ENCODE measurements at places on chromosomes 1 and 21. TPM values are rescaled to one million over a fixed set of nuclear protein-coding genes. Genes with fewer than 3 reads are reported as not detected.

DNA sequence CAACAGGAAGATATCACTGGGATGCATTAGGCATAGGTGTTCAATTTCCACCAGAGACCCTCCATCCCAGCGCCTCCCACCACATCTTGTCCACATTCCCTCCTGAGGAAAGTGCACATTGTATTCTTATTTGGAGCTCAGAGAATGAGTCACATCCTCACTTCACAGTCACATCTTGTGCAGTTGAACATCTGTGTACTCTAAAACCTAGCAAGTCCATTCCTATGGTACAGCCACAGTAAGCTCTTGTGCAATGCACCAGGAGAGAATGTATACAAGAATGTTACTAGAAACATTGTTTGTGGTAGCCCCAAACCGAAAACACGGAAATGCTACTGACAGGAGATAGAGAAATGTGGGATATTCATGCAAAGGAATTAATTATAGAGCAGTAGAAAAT is 1.6 kb upstream of the KDF1 start:
- DNase-seq: no peak

GRCh38 chr1:30385246-30385995 is 338.0 kb downstream of the MATN1 start:
- DNase-seq: no peak

The CD53 gene
- polyA plus RNA-seq: 1,003 TPM

- DNase-seq: no peak
Observed at GRCh38 chr1:117964290-117965038, 34.9 kb downstream of the WDR3 start.

GRCh38 chr1:45895406-45895805 is 92.0 kb downstream of the MAST2 start:
- DNase-seq: no peak

- DNase-seq: no peak
Observed at GRCh38 chr1:5727871-5728643, 264.2 kb downstream of the NPHP4 start.

The CELA3A gene
- not detected for polyA plus RNA-seq

- DNase-seq: no peak
Observed at GRCh38 chr1:246110343-246111219, 396.5 kb downstream of the SMYD3 start.

DNA sequence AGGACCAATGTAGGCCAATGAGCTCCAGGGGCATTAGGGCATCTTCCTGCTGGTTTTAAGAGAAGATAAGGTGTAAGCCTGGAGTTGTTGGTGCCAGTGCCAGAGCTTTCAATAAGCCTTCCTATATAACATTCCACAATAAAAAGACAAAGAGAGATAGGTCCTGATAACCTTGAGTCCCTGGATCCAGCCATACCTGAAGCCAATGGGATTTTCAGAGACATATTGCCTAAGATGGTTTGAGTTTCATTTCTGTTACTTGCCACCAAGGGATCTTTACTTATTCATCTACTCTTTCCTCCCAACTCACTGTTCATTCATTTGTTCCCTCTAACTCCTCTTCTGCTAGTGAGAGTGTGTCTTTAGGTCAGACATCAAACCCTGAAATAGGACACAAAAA is 68.8 kb upstream of the CAPZB start:
- DNase-seq: no peak

The MAP3K21 gene
- 0.69 TPM for polyA plus RNA-seq

- DNase-seq: no peak
Observed at GRCh38 chr1:228108742-228109072, 392 bp downstream of the MRPL55 start.

DNA sequence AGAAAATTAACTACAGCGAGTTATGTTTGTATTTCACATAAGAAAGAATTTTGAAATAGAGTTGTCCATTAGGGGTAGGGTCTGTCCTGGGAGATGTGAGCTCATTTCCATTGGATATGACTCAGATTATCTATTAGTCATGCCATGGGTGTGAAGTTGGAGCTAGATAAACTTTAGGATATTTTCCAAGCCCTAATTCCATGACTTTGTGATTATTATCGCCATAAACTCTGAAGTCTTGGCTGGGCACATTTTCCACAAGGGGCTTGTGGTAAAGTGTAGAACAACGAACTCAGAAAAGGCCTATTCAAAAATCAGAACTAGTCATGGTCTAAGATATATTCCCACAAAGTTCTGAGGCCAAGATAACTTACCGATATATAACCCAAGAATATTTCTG is 396.6 kb downstream of the DPYD start:
- no peak for DNase-seq

The ELAVL4 gene
- not detected for polyA plus RNA-seq

- peak; percentile 85 for DNase-seq
Observed at GRCh38 chr1:203267347-203267846, 37.9 kb upstream of the BTG2 start.

DNA sequence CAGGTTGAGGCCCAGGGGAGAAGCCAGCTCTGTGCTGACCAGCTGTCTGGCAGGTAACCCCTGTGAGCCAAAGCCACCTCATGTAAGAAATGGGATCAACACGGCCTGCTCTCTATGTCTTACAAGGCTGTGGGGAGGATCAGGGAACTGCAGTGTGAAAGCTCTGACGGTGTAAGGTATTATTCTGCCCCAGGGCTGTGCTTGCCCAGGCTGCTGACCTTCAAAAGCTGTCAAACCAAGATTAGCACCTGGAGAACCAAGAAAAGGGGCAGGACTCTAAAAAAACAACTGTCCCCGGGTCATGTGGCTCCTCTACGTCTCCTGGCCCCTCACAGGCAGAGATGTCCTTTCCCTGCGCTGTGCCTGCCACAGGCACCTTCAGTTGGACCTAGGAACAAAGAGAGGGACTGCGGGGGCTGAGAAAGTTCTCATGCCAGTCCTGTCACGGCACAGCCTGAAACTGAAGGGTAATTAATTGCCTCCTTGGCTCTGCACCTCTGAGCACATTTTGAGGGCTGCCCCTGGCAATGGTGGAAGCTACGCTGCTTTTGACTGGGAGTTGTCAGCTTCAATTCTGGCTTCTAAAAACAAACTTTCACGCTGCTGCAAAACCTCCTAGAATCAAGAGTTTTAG is 77.6 kb downstream of the PGBD5 start:
- DNase-seq: no peak

The RGS7 gene
- polyA plus RNA-seq: not detected

DNA sequence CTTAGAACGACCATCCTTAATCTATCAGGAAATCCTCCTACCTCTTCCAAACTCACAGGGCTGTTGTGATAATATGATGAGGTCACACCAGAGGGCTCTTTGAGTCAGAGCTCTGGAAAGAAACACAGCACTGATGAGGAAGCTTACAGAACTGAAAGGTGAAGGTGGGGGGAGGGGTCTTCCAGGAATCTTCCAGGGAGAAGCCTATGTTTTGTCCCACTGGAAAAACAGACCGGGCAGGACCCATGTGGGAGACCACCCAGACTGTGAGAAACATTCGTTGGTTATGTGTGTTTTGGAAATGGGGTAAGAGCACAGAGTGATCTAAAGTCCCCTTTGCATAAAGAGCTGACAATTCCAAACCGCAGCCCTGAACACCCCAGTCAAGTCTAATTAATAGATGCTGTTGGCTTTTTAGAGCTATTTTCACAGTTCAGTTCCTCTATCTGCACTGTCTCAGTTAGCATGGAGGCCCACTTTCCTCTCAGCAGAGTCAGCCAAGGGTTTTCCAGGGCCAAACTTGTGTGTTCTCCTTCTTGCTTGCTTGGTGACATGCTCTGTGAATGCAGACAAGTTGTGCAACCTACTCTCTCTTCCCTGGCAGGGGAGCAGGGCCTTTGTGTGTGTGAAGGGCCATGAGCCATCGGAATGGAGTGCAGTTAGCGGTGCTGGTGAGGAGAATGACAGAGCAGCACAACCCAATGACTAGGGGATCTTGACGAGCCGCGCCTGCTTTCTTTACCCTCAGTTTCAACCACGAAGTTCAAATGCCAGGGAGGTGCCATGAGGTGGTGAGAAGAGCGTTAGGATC is 12.3 kb downstream of the PHLDA3 start:
- DNase-seq: no peak

- DNase-seq: no peak
Observed at GRCh38 chr1:231035799-231036198, 4.3 kb downstream of the FAM89A start.

DNA sequence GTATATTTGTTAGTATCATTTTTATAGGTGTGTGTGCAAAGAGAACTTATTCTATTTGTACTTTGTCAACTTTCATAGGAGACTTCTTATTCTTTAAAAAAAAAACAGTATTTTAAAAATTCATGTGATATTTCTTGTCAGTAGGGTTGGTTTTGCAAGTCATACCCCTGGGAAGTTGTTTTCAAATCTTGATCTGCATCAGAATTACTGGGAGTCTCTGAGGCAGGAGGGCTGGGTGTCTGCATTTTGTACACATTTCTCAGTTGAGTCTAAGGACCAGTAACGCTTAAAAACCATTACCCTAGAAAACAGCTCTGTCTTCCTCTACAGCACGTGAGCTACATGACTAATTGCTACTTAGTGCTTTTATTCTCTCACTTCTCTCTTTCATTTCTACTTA is 76.0 kb upstream of the CTTNBP2NL start:
- DNase-seq: no peak

- DNase-seq: no peak
Observed at GRCh38 chr1:153963850-153964331, 554 bp upstream of the SLC39A1 start.
